ENCODE measurements at places on chromosomes 7 and 10.

DNA sequence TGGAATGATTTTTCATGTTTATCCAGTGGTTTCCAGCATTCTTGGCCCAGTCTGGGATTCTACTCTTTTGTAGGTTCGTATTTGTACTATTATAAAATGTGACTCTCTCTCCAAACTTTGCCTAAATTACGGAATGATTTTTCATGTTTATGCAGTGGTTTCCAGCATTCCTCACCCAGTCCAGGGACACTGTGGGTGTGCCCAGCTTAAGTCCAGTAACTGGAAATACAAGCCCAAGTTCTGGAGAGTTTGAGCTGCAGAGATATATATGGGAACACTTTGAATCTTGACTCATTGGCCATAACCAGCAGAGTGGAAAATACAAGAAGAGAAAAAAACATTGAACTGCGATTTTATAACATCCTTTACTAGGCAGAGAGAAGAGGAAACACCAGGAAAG, 5.9 kb upstream of the MAGI2 start:
- no peak for DNase-seq

- DNase-seq, result no peak
Measured at GRCh38 chr7:100957832-100958421, 8.6 kb downstream of the MUC3A start.

GRCh38 chr7:113797420-113798010, 121.3 kb downstream of the PPP1R3A start:
- DNase-seq, result no peak

GRCh38 chr10:100185364-100186252, at the start of gene ERLIN1:
Gene ERLIN1, minus strand, starts transcription at chr10:100186029. Its CDS starts 403 bp downstream, at chr10:100185626.
- DNase-seq, result peak; percentile 95

- no peak for DNase-seq
Measured at GRCh38 chr7:108001764-108002725, 916 bp downstream of the LAMB1 start.

- DNase-seq, result no peak
Measured at GRCh38 chr7:73435471-73436009, 2.0 kb downstream of the FZD9 start.

DNA sequence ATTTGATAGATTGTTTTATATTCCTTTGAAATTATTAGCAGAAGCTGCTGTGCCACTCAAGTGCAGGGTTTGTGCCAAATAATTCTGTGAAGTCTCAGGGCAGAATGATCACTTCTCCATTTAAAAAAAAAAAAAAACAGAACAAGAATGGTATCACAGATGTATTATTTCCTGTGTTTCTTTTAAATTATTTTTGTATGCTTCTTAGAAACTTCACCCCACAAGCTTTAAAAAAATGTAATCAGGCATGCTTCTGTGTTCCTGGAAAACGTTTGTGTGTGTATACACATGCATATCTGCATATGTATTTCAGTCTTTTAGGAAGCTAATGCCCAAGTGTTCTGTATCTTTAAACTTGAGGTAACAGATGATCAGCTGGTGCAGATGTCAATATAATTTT, 6.3 kb upstream of the CD36 start:
- no peak for DNase-seq

GRCh38 chr10:11742009-11742778, at the start of gene ECHDC3:
Gene ECHDC3, plus strand, starts transcription at chr10:11742382. Its CDS starts 195 bp downstream, at chr10:11742577.
- peak; percentile 86 for DNase-seq

DNA sequence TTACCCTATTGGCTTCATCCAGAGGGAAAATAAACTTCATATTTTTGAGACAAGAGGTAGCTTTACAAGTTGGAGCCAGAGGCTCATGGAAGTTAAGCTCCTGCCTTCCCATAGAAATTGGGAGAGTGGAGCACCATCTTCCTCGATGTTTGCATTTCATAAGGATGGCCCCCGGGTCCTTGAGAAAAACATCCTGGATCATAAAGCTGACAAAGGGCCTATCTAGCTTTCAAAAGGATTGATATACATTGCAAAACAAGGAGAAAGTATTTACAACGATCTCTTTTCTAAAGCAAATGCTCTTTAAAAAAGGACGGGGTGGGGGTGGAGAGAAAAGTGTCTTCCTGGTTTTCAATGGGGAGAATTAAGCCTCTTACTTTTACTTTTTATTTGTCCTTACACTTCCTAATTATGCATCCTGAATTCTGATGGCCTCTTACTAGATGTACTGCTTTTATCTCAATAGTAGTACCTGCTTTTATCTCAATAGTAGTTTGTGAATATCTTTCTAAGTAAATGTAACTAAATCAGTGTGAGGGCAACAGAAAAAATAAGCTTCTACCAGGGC, 65.6 kb downstream of the PTPRZ1 start:
- no peak for DNase-seq

DNA sequence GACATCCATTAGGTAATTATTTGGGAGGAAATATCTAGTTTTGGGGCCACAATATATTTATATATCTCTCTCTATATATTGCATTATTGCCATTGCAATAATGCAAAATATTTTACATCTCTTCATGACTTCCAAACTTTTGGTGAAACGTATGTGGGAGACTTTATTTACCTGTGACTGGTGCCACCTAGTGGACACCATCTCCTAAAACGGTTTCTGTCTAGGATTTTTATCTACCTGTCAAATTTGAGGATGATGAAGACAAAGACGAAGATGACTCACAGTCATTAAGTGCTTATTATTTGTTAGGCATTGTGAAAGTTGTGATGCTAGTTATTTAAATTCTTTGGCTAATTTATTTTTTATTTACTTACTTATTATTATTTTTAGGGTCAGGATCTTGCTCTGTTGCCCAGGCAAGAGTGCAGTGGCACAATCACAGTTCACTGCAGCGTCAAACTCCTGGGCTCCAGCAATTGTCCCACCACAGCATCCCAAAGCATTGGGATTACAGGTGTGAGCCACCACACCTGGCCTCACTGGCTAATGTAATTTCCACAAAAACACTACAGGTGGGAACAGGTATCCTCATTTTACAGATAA, 18.7 kb upstream of the CBLL1 start:
- DNase-seq, result peak; percentile 29

- no peak for DNase-seq
Measured at GRCh38 chr7:7122701-7123281, 59.6 kb upstream of the C1GALT1 start.

GRCh38 chr7:87375662-87376435, 30.4 kb downstream of the CROT start:
- DNase-seq, result no peak

GRCh38 chr10:132107186-132107948, 41.6 kb downstream of the JAKMIP3 start:
- DNase-seq, result no peak

DNA sequence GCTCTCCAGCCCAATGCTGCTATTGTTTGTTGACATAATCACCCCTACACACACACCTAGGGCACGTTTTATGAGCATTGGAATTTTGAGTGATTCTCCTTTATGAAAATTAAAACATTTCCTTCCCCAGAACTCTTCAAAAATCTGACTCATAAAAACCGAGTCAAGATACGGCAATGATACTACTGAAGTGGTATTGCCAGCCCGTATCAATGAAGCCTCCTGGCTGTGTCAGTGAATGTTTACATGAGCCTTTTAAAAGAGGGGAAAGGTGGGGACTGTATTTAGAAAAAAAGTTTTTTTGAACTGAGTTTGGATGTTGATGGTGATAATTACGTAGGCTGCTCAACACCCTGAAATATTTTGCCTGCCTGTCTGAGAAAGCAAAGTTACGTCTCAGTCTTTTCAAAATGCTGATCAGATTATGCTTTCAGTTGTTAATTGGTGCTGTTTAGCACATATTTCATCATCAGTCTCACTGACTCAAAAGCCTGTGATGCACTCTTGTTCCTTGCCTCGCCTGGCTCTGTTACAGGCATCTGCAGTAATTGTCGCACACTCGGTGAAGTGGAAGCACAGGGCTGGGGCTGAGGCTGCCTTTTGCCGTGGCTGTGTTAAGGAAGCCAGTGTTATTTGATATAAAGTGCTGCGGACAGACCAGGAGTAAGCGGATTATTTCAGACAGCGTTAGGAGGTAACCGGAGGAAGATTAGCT, 157.4 kb upstream of the TCF7L2 start:
- DNase-seq, result no peak

DNA sequence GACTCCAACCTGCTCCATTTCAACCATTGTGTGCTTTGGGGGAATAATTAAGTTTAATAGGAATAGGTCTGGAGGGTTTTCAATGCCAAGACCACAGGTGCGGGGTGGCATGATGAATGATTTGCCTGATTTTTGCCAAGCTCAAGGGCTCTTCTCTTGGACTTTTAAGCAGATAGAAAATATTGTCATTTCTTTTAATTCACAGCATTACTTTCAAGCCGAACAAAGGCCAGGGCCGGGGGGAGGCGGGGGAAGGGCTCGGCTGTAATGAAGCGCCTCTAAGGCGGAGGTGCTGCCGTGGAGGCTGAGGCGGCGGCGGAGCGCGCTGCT, 6.5 kb downstream of the PTF1A start:
- DNase-seq, result no peak

- DNase-seq, result no peak
Measured at GRCh38 chr7:88344956-88345832, 38.5 kb upstream of the STEAP4 start.

- no peak for DNase-seq
Measured at GRCh38 chr7:147197006-147197405, 1080.4 kb downstream of the CNTNAP2 start.

GRCh38 chr7:157576415-157576814, 239.6 kb downstream of the DNAJB6 start:
- no peak for DNase-seq

GRCh38 chr7:43771573-43771972, 13.1 kb downstream of the BLVRA start:
- no peak for DNase-seq

DNA sequence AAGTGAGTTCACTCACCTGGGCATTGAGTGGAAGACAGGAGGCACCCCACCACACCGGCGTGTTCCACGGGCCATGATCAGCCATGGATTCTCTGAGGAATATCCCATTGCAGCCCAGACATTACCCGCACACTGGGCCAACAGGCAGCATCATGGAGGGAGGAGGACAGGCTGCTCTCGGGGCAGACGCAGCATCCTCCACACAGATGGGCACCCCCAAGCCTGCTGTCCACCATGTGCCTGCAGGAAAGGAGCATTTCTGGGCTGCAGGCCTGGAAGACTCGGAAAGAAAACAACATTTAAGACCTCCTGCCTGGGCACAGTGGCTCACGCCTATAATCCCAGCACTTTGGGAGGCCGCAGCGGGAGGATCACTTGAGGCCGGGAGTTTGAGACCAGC, 71.0 kb upstream of the SH2B2 start:
- no peak for DNase-seq

- DNase-seq, result peak; percentile 52
Measured at GRCh38 chr7:76310102-76310957, 7.9 kb downstream of the HSPB1 start.

Data from T47D (cell line).